ENCODE measurements at places on chromosomes 11 and 22.

DNA sequence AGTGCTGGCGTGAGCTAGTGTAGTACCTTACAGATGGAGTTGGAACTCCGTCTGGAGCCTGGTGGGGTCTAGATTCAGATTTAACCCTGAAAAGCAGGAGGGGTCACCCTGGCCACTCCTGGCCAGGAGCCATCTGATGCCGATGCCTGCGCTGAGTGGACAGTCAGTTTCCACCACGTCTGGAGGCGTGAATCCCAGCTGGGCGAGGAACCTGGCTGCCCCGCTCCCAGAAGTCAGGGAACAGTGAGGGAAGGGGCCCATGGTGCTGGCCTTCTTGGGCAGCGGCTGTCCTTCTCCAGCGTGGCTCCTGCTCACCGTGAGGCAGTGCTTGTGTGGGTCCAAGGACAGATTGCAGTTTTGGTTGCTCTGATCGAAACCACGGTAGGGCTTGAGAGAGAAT is 76.3 kb downstream of the PARVB start:
- DNase-seq = no peak

GRCh38 chr11:108985236-108985944 is 320.5 kb downstream of the DDX10 start:
- no peak for DNase-seq

GRCh38 chr22:48807155-48807554 is 1020.5 kb downstream of the BRD1 start:
- no peak for DNase-seq

- no peak for DNase-seq
Measured at GRCh38 chr11:43410394-43410793, 51.7 kb downstream of the TTC17 start.

GRCh38 chr22:24140357-24140756 is 40.9 kb upstream of the SUSD2 start:
- no peak for DNase-seq
